Activated CD4-positive, alpha-beta T cell treated with anti-CD3 and anti-CD28 coated beads for 36 hours (primary cell): ENCODE measurements at places on chromosomes 7 and 10. TPM values are rescaled to one million over a fixed set of nuclear protein-coding genes. Genes with fewer than 3 reads are reported as not detected.

GRCh38 chr7:119783799-119784198 is 489.2 kb upstream of the KCND2 start:
- DNase-seq, result no peak

DNA sequence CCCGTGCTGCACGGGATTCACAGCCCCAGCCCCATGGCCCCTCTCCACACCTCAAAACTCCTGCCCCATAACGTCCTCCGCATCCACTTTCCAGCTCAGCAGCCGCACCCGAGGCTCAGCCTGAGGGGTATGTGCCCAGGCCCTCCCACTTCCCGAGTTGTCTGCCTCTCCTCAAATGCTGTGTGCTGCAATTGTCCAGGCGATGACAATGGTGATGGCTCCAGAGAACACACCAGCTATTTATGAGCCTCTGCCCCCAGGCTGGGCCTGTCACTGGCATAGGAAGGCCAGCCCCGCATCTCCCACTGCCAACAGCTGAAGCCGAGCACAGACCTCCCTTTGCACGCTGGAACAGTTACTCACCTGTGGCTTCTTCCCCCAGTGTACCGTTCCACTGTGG is 2.4 kb upstream of the LDB3 start:
- DNase-seq, result no peak

Gene ZNF488
- 0.75 TPM for total RNA-seq

Gene CAV2
- total RNA-seq, result not detected
